ENCODE measurements at places on chromosomes 1 and 21. TPM values are rescaled to one million over a fixed set of nuclear protein-coding genes. Genes with fewer than 3 reads are reported as not detected.

DNA sequence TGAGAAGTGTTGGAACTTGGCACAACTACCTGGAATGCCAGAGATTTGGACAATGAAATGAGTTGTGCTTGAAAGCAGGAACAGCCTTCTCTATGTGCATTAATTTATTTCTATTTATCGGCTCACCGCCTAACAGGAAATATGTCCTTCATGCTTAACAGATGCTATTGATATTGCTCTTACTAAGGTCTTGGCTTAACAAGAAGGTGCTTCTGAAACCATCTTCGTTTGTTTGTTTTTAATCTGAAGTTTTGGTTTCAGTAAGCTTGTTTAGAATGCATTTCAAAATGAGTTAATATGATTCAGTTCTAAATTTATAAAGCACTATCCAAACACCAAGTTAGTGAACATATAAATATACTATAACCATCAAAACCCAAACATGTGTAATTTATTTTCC is 898.3 kb upstream of the B3GALT2 start:
- no peaks in the 10 kb centered on the region for H3K27me3 ChIP-seq
- no peaks in the 10 kb centered on the region for H3K4me1 ChIP-seq
- no peak overlapping the region for H3K27ac ChIP-seq
- H3K36me3 ChIP-seq = no peaks in the 10 kb centered on the region
- H3K4me3 ChIP-seq = no peak overlapping the region

The KMO gene
- not detected for total RNA-seq

DNA sequence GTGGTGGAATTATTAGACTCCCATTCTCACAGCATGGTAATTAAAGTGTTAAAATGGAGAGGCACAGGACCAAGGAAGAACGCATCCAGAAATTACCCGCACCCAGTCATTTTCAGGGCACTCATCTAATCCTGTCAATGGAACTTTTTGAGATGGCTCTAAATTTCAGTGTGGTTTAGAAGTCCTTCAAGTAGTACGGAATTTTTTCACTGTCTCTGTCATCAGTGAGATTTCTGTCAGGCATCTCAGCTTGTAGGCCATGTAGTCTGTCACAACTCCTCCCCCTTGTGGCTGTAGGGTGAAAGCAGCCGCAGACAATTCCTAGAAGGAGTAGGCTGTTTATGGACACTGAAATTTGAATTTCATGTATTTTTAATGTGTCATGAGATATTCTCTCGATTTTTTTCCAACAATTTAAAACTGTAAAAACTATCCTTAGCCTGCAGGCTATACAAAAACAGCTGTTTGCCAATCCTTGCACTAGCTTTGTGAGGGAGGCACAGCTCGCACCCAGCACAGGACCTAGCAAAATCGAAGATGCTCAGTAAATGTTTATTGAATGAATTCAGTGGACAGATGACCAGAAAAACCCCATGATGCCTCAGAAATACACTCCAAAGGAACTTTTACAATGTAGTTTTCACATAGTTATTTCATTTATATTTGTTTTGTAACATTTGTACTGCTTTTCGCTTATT is 6.6 kb upstream of the NUP133 start:
- H3K4me1 ChIP-seq = peaks cover under 1% of the 10 kb centered on the region
- no peaks in the 10 kb centered on the region for H3K36me3 ChIP-seq
- no peak overlapping the region for H3K27ac ChIP-seq
- H3K27me3 ChIP-seq = no peaks in the 10 kb centered on the region
- no peak overlapping the region for H3K4me3 ChIP-seq

The TNFSF18 gene
- total RNA-seq = not detected

GRCh38 chr1:21659099-21659923 is 9.8 kb downstream of the RAP1GAP start:
- H3K27me3 ChIP-seq = no peaks in the 10 kb centered on the region
- DNase-seq = peak; percentile 88
- peaks cover 9% of the 10 kb centered on the region for H3K4me1 ChIP-seq

- DNase-seq = no peak
- H3K4me3 ChIP-seq = no peak overlapping the region
- no peaks in the 10 kb centered on the region for H3K27me3 ChIP-seq
- H3K27ac ChIP-seq = no peak overlapping the region
- H3K36me3 ChIP-seq = no peaks in the 10 kb centered on the region
Observed at GRCh38 chr1:119686661-119687060, 25.1 kb upstream of the PHGDH start.

The GJA4 gene
- total RNA-seq = not detected

GRCh38 chr1:194975913-194976312 is 1632.3 kb downstream of the KCNT2 start:
- H3K4me1 ChIP-seq = peaks cover 3% of the 10 kb centered on the region
- H3K27ac ChIP-seq = no peak overlapping the region
- no peaks in the 10 kb centered on the region for H3K27me3 ChIP-seq
- no peaks in the 10 kb centered on the region for H3K36me3 ChIP-seq

DNA sequence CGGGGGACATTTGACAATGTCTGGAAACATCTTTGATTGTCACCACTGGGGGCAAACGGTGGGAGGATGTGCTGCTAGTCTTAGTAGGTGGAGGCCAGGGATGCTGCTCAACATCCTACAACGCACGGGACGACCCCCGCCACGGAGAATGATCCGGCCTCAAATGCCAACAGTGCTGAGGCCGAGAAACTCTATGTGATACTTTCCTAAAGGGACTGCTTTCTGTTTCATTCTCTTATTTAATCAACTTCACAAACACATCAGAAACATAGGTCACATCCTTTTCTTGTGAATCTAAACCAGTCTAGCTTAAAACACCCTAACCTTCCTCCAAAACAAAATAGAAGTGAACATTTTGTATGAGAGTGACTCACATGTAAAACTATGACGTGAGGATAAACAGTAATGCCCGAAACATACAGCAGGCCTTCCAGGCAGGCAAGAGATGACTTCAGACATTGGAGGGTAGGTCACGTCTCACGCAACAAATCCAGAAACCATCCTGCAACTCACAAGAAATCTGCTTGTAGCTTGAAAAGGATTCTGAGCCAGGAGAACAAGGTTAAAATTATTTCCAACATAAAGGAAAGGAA is 37.2 kb upstream of the ETS2 start:
- H3K27ac ChIP-seq = no peak overlapping the region
- H3K36me3 ChIP-seq = no peaks in the 10 kb centered on the region
- peaks cover 42% of the 10 kb centered on the region for H3K4me1 ChIP-seq
- no peak for DNase-seq

DNA sequence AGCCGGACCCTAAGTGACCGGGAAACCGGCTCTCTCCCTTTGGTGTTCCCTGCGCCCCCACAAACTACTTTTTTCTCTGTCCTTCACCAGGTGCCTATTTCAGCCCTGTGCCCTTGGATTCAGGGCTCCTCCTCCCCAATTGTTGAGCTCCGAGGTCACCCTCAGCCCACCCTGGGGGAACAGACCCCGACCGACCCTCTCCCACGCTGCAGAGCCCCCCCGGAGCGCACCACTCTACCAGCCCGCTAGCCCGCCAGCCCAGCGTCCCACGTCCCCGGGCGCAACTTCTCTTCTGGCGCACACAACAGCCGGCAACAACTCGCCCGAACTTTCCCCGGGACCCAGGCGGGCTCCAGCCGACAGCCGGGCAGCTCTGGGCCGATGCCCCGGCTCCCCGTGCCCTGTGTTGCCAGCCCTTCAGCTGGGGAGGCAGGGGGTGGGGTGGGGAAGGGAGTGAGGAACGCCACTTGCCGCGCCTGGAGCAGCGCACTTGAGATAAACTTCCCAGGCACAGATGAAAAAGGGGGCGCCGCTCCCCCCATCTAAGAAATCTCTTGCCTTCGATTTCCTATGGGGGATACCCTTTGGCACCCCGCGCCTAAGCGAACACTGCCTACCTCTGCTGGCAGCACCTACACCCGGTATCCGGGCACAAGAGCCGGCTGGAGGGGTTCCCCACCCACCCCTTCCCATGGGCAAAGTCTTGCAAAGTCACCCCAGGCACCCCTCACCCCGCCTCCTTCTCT is 997 bp downstream of the CASZ1 start:
- DNase-seq = no peak
- H3K27ac ChIP-seq = no peak overlapping the region
- H3K4me1 ChIP-seq = peaks cover 20% of the 10 kb centered on the region
- no peaks in the 10 kb centered on the region for H3K36me3 ChIP-seq
- H3K27me3 ChIP-seq = peaks cover 16% of the 10 kb centered on the region

The PEAR1 gene
- total RNA-seq = not detected

DNA sequence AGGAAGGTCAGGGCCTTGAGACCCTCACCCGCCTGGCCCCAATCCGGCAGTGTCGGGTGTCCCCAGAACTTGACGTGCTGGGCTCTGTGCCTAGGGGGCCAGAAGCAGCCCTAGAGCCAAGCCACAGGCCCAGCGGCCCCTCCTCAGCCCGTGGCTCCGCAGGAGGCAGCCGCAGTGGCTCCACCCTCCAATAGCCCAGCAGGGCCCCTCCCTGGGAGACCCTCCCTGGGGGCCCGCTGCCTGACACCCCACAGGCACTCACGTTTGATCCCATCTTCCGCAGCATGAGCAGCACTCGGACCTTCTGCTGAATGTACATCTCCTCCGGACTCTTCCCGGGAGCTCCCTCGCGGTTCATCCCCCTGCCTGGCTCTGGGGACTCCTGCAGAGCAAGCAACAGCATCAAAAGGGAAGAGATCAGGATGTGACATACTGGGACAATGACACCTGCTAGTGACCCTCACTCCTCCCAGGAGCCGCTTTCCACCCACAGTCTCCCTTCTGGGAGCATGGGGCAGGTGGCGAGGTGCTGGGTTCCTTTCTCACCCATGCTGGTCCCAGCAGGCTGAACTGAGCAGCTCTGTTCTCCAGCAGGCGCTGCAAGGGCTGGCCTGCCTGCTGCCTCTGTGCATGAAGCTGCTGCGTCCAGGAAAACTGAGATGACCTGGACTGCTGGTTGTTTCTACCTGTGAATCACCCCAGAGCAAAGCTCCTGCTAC is 38.2 kb downstream of the CTNNBIP1 start:
- no peak overlapping the region for H3K4me3 ChIP-seq
- H3K4me1 ChIP-seq = peaks cover 27% of the 10 kb centered on the region
- no peak overlapping the region for H3K27ac ChIP-seq
- no peaks in the 10 kb centered on the region for H3K36me3 ChIP-seq
- no peaks in the 10 kb centered on the region for H3K27me3 ChIP-seq
- DNase-seq = no peak

- H3K27me3 ChIP-seq = peaks cover 40% of the 10 kb centered on the region
- no peak for DNase-seq
- H3K4me3 ChIP-seq = no peak overlapping the region
- H3K4me1 ChIP-seq = no peaks in the 10 kb centered on the region
- no peak overlapping the region for H3K27ac ChIP-seq
- H3K36me3 ChIP-seq = no peaks in the 10 kb centered on the region
Observed at GRCh38 chr1:46479744-46480350, 9.8 kb upstream of the DMBX1 start.

The OR2C3 gene
- not detected for total RNA-seq

DNA sequence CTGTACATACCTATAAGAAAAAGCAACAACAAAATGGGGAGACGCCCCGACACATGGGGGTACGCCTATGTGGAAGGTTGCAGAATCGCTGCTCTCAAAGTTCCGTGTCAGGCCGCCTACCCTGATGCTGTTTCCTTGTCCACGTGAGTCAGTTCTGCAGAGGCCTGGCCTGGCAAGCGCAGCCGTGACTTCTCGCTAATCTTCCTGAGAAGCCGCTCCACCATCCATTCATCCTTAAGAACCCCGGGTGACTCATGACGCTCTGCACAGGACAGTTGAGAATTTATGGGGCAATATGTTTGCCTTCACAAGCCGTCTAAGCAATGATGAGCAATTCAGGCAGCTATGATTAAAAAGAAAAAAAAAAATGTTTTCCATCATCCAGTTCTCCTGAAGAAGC is 122.3 kb upstream of the TMPRSS2 start:
- no peaks in the 10 kb centered on the region for H3K4me1 ChIP-seq
- H3K27me3 ChIP-seq = no peaks in the 10 kb centered on the region
- no peak overlapping the region for H3K27ac ChIP-seq
- no peak overlapping the region for H3K4me3 ChIP-seq
- no peak for DNase-seq

The MTF1 gene
- total RNA-seq = 4.0 TPM

DNA sequence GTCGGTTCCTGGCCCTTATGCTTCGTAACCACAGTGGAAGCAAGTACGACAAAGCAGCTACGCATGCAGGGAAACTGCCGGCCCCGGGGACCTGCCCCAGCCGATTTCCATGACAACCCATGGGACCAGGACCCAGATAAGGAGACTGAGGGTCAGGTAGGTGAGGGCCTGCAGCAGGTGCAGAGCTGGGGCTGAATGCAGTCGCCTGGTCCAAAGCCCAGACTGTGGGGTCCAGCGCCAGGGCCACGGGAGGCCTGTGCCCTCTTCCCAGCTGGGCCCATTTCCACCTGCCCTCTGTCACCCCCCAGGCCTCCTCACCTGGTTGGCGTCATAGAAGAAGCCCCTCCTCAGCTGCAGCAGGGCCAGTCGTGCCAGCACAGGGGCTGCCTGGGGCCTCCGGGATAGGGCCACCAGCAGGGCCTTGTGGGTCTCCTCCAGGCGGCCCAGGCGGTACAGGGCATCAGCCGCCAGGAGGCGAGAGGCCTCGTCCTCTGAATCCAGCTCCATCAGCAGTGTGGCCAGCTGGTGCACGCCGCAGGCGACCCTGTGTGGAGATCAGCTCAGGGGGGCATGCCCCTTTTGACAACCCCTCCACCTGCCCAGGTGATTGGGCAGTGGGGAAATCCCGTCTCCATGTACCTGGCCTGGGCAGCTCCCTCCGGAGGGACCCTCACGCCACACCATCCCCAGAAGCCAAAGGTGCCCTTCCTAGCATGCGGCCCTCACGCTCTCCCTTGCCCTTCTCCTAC is 14.2 kb downstream of the TTC34 start:
- DNase-seq = no peak
- H3K27me3 ChIP-seq = peaks cover 3% of the 10 kb centered on the region
- H3K4me1 ChIP-seq = no peaks in the 10 kb centered on the region
- no peak overlapping the region for H3K27ac ChIP-seq
- no peaks in the 10 kb centered on the region for H3K36me3 ChIP-seq

The RAP1A gene
- 39.0 TPM for total RNA-seq

DNA sequence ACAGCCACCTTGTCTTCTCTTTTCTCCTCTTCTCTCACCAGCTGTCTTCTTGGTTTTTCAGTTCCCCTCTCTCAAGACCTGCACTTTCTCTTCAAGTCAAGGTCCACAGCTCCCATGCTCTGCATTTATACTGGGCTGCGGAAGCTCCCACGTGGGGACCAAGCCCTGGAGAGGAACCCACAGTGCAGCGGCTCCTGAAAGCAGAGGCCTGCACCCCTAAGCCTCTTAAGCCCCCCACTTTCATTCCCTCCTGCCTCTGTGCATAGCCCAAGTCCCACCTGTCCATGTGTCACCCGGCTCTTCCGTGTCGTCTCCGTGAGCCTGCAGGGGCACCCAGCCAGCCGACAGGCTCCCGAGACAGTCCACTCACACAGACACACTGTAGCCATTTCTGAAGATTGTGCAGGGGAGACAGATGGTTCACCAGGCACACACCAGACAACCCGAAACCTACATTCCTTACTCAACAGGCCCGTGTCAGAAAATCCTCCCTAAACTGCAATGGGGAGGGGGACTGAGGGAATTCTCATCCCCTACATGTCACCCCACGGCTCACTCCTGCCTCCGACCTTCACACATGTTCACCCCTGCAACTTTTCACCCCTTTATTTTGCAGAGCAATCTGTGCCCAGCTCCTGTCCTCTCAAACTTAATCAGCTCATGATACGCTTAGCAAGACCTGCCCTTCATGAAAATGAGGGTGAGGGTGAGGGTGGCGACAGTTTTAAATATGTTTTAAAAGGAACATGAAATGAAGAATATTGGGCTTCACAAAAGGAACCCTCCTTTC is 6.3 kb downstream of the MX2 start:
- no peaks in the 10 kb centered on the region for H3K4me1 ChIP-seq
- DNase-seq = no peak
- no peaks in the 10 kb centered on the region for H3K36me3 ChIP-seq
- no peak overlapping the region for H3K4me3 ChIP-seq

Measured in SJCRH30 (cell line).